ENCODE measurements at places on chromosomes 4 and X.

GRCh38 chrX:42098900-42099299, 175.5 kb upstream of the CASK start:
- no peak for DNase-seq

GRCh38 chr4:16858275-16858752, 40.1 kb downstream of the LDB2 start:
- DNase-seq: no peak

DNA sequence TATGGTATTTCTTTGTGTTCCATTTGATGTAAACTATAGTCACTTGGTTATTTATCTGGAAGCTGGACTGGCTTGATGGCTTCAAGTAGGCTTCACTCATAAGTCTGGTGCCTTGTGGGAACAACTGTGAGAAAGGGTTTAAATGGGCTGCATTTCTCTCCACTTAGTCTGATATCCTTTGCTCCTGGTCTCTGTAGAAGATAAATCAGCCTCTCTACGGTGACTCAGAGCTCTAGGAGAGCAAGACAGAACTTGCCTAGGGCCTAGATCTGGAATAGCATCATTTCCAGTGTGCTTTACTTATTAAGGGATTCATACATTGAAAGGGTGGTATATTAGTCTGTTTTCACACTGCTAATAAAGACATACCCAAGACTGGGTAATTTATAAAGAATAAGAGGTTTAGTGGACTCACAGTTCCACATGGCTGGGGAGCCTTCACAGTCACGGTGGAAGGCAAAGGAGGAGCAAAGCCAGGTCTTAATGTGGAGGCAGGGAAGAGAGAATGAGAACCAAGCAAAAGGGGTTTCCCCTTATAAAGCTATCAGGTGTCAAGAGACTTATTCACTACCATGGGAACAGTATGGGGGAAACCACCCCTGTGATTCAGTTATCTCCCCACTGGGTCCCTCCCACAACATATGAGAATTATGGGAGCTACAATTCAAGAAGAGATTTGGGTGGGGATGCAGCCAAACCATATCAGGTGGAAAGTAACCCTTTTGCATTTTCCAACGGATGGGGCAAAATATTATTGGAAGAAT, 1746.4 kb upstream of the PCDH7 start:
- DNase-seq: no peak

DNA sequence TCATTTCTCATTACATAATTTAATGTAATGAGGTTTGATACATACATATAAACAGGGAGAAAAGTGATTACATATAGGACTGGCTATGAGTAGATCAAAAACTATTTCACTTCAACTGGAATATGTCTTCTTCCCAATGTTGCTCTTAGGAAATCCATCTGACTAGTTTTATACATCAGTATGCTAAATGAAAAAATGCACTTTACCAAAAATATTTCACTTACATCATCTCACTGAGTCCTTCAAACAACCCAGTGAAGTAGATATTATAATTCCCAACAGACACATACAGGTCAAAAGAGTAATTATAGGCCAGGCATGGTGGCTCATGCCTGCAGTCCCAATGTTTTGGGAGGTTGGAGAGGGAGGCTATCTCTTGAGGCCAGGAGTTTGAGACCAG, 215.9 kb downstream of the MID1 start:
- no peak for DNase-seq

DNA sequence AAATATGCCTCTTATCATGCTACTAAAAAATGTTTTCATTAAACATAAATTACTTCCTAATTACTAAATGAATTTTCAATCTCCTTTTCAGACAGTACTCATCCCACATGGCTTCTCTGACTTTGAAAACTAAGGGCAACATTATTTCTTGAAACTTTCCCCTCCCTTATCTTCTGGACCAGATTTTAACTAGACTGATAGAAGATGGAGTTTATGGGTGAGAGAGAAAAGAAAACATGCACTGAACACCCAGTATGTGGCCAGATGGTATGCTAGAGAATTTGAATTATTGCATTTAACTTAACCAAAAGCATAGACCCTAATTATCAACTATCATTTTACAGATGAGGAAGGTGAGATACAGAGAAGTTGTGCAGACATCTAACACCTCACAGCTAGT, 16.8 kb downstream of the CNOT6L start:
- no peak for DNase-seq

- no peak for DNase-seq
Measured at GRCh38 chrX:7378406-7378805, 230.5 kb upstream of the PUDP start.

DNA sequence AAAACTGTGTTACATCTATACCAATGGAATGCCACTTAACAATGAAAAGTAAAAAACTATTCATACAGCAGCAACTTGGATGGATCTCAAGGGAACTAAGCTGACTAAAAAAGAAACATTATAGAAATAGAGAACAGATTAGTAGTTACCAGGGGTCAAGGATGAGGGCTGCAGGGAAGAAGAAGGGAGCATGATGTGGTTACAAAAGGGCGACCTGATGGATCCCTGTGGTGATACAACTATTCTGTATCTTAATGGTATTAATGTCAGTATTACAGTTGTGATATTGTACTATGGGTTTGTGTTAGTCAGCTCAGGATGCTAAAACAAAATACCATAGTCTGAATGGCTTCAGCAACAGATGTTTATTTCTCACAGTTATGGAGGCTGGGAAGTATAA, 190.7 kb downstream of the ZNF674 start:
- no peak for DNase-seq

DNA sequence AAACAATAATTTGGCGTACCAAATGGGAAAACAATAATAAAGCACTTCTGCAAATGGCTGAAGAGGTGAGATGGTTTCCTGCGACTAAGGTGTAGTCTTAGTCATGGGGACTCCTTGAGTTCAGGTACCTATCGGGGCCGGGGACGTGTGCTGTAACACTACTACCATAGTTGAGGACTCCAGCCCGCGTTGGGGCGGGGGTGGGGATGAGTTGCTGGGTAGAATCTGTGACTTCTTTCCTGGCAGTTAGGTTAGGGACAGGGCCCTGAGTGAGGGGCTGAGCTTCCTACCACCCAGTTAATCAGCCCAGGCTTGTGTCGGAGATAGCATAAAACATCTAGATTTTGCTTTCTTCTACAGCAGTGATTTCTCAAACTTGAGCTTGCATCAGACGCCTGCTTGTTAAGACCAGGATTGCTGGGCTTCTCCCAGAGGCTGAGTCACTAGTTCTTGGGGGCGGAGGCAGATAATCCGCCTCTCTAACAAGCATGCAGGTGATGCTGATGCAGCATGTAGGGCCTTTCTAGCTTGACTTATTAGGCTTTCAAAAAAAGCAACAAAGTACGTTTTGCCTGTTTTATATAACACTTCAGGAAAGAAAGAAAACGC, 30.2 kb downstream of the RBBP7 start:
- DNase-seq: no peak

DNA sequence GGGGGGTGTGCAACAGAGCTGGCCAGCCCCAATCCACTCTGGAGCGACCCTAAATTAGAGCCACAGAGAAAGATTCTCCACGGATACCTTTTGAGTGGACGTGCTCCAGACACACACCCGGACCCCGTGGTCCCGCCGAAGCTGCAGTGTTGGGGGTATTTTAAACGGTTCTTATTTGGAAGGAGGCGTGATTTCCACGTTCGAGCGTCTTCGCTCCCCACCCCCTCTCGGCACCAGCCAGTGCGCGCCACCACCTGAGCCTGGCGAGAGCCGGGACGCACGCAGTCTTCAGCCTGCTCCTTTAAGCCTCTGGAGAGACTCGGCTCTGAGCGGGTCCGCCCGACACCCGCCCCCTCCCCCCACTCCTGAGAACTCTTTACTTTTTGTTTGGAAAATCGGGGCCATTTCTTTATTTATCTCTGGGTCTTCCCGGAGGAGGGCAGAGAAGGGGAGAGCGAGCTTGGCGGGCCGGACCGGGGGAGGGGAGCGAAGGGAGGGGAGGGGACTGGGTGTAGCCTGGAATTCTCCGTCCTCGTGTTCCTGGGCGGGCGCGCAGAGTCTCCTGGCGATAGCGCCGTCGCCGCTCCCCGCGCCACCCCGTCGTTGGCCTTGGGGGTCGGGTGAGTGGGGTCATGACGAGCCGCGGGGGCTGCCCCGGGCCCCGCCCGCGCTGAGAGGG, 668 bp upstream of the PTCHD1 start:
- no peak for DNase-seq

GRCh38 chr4:93788712-93789111, 39.8 kb upstream of the ATOH1 start:
- no peak for DNase-seq

- no peak for DNase-seq
Measured at GRCh38 chr4:128159967-128160366, 98.9 kb downstream of the LARP1B start.

- DNase-seq: no peak
Measured at GRCh38 chr4:43456383-43456782, 563.9 kb downstream of the GRXCR1 start.

GRCh38 chrX:5236749-5237148, 991.9 kb downstream of the NLGN4X start:
- no peak for DNase-seq

GRCh38 chr4:70356185-70356584, 4.4 kb upstream of the SMR3A start:
- DNase-seq: no peak

DNA sequence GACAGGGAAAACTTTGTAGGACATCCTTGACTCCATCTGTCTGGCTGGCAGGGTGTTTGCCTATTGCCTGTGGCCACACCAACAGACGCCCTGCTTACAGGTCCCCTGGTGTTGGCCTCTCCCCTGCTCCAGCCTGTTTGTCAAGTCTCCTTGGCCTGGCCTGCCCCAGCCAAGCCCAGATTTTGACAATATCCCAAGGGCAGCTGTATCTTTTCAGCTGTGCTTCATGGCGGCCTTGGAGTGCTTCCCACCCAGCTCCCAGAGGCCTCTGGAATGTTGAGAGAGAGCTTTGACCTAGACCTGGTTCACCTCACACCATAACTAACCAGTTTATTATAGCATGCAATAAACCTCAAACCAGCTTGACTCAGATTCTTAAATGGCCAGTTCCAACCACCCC, 204.0 kb upstream of the NHS start:
- no peak for DNase-seq

DNA sequence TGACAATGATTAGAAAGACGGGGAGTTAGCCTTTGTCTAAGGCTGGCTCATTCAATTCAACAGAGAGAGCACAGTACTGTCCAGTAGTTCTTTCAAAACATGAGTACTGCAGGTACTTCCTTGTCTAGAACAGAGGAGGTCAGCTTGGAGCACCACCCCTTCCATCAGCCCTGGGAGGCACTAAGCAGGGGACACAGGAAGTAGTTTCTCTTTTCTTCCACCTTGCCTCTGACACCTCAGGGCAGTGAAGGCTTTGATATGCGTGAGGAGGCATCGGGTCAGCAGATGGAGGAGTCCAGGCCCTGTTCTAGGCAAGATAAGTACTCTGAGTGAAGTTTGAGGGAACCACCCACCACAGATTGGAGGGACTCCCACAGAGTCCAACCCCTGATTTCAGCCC, 33.1 kb downstream of the MAGEB10 start:
- DNase-seq: no peak

GRCh38 chr4:181821039-181822004, 421.9 kb upstream of the TENM3 start:
- no peak for DNase-seq

DNA sequence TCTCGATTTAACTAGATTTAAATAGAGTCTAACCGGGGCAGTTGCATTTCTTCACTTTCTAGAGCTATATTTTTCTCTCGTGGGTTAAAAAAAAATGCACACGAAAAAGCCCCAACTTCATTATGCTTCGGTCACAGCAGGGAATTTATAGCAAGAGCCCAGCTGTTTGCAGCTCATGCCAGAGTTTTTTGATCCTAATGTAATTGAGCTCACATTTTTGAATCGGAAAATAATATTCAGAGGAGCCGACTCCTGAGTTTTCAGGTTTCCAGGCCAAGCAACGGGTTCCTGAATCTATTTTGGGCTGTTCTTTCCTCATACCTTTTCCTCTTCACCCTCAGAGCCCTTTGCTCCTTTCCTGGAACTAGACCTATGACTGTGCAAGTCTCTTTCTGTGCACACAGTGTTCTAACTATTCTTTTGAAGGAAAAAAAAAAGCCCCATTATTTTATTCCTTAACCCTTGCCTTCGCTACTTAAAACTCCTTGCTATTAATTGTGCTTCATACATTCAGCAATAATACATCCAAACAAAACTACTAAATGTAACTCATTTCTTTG, 27.5 kb upstream of the ESX1 start:
- no peak for DNase-seq

- no peak for DNase-seq
Measured at GRCh38 chr4:56241500-56241899, 145.8 kb downstream of the AASDH start.

DNA sequence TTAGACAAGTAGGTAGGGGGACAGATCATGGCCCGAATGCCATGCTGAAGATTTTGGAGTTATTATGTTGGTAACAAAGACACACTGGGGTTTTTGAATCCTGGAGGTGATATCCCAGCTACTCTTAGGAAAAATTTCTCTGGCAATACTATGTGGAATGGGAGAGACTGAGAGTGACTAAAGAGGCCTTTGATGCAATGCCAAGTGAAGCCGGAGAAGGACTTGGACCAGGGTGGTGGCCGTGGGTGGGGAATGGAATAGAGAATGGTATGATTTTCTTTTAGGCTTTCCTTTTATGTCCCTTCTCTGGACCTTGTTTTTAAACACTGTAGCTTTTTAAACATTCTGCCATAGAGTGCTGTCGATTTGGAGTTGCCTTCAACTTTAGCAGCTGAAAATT, 141.6 kb downstream of the DCLK2 start:
- DNase-seq: no peak

DNA sequence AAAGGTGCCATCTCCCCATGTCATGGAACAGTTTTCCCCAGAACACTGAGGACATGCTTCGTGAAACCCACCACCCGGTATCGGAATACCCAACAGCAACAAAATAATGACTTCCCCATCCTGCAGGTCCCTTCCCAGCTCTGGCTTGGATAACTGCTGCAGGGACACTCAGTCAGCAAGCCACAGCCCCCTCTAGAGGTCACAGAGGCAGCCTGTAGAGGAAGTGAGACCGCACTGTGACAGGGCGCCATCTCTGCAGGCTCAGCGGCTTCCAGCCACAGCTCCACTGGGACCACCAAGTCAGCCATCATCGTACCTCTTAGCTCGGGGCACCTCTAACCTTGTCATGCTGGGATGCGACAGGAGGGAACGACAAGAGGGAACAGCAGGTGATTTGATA, 315.9 kb downstream of the LDB2 start:
- no peak for DNase-seq

DNA sequence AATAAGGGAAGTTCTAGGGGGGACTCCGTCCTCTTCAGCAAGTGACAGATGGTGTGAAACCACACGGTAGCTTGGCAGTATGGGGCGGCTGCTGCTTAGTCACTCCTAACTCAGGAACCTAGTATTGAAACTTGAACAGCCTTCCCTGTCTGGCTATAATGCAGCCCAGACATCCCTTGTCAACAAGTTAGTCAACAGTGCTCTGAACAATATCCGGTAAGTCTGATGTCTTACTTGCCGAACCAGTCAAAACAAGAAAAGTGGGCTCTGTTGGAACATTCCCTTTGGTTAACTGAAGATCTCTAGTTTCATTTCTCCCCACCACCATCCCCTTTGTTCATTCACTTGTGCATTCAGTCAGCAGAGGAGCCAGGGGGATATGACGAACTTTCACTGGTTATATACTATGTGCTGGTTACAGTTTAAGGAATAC, 18.7 kb upstream of the CXCL13 start:
- DNase-seq: no peak

- no peak for DNase-seq
Measured at GRCh38 chrX:9724711-9725110, 40.9 kb downstream of the GPR143 start.

Measured in stimulated activated CD8-positive, alpha-beta memory T cell treated with anti-CD3 and anti-CD28 coated beads, Interleukin-4, amount 100 ng/mL, for 1 hour (primary cell).